ENCODE measurements at places on chromosomes 11 and 22.
A peak's percentile ranks its signal among the peaks of the same experiment; 100 is the strongest.

DNA sequence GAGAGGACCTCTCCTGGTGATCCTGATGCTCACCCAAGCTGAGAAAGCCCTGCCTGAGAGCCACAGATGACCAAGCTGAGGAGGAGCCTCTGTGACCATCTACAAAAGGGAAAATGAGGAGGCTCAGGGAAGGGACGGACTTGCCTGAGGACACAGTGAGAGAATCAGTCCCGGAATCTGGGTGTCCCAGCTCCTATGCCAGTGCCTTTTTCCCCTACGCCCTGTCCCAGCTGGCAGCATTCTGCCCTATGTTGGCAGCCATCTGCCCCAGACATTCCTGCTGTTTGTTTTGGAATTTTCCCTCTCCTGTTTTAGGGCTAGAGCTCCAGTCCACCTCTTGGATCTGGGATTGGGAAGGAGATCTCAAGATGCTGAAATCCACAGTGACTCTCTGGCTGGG is 54.6 kb downstream of the C11orf58 start:
- DNase-seq: no peak

DNA sequence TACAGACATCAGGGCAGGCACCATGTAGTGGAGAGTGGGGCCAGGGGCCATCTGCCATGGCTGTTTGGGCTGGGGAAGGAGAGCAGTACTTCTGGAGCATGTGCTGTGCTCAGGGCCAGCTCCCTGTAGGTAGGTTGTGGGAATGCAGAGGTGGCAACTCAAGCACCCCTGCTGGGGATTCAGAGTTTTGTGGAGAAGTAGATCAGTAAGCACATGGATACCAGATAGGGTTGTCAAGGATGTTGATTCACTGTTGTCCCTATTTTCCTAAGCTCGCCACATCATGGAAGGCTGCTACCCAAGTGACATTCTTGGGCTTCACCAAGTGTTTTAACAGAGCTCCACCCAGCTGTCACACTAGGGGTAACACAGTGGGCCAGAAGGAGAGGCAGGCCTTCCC is 67.2 kb downstream of the BMAL1 start:
- no peak for DNase-seq

DNA sequence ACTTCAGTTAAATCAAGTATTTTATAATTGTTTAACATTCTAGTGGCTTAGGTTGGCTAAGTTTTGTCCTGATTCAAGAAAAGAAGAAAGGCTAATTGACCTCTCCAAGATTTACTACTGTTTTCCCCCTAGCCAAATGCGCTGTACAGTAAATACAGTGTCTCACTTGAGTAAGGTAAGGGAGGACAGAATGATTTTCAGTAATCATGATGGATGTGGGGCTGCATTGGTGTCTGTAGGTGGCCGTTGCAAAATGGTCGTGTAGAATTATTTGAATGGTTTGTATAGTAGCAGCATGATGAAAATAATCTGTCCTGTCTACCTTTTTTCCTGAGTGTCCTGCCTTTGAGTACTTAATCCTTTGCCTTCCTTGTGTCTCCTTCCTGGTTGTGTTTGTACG is 4.6 kb downstream of the CECR2 start:
- no peak for DNase-seq

GRCh38 chr22:20624161-20624616 is 116.8 kb downstream of the MED15 start:
- no peak for DNase-seq

DNA sequence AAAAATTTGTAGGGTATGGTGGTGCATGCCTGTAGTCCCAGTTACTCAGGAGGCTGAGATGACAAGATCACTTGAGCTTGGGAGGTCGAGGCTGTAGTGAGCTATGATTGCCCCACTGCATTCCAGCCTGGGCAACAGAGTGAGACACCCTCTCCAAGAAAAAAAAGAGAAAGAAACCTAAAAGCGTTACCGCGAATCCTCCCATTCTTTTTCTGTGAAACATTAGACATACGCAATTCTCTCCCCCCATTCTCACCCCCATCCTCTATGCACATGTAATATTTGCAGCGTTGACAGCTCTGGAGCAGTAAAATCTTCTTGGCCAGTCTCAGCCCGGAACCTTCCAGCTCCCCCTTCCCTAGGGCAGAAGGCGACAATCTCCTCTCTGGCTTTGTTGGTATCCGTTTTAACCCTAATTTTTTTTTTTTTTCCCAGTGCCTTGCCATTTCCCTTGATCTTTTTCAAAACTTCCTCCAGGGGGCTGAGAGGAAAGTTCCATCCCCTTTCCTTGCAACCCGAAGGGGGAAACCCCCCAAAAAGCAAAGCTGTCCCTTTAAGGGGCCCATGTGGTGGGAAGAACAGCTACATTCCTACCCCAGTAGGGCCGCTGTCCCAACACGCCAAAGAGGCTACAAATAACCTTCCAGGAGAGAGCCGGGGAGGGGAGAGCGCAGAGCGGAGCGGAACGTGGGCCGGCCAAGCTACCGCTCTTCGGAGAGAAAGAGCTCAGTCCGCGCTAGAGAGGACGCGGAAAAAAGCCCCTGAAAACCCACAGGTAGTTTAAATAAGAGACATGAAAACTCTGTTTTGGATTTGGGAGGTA is 1.9 kb downstream of the LRP4 start:
- DNase-seq: peak; percentile 52
